ENCODE measurements at places on chromosomes 2 and 18. TPM values are rescaled to one million over a fixed set of nuclear protein-coding genes. Genes with fewer than 3 reads are reported as not detected.

GRCh38 chr18:10122988-10123950 is 209.5 kb downstream of the VAPA start:
- DNase-seq = no peak

GRCh38 chr2:157741819-157742484 is 113.3 kb upstream of the ACVR1C start:
- DNase-seq = no peak

DNA sequence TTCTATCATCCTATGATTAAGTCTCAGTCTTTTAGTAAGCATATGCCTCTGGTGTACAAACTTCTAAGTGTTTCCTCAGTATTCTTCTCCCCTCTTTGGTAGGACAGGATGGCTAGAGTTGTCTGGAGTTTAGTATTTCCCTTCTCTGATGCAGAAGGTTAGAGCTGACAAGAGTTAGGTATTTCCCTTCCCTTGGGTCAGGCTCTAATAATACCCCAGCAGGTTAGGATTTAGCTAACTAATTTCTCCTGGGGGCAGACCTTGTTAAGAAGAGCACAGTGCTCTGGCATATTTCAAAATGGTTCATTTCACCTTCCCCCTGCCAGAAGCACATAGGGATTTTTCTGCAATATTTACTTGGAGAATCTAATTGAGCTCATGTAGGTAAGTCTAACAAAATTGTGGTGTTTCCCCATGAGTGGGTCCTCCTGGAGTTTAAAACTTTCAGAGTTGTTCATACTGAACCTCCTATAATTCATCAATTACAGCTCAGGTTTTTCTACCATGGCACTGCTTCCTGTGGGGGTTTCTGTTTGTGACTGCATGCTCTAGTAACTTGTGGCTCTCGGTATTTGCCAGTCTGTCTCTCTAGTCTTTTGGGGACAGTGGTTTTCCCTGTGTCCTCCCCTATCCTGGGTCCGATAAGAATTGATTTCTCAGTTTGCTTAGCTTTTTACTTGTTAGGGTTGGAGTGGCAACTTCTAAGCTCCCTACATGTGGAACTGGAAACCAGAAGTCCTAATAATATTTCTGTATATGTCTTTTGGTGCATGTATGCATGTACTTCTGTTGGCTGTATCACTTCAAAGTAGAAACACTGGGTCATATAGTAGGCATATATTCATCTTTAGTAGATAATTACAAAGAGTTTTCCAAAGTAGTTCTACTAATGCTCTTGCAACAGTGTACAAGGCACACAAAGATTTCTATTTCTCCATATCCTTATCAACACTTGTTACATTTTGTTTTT is 77.7 kb downstream of the GDF7 start:
- no peak for DNase-seq

GRCh38 chr18:61929881-61930640 is 37.3 kb upstream of the RNF152 start:
- DNase-seq = no peak

DNA sequence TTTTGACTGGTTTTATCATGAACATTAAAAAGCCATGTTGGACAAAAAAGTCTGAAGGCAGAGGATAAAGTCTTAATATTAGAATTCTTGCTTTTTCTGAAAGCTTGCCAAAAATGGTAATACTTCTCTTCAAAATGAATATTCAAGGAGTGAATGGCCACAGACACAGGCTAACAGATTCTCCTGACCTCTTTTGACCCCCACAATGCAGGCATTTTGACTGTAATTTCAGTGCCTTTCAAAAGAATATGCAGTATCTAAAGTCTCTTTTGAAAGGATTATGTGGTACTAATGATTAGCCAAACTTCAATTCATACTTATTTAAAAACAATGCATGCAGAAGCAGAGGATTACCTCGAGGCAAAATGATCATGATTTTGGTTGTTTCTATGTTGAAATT is 557.8 kb upstream of the GCFC2 start:
- DNase-seq = no peak

DNA sequence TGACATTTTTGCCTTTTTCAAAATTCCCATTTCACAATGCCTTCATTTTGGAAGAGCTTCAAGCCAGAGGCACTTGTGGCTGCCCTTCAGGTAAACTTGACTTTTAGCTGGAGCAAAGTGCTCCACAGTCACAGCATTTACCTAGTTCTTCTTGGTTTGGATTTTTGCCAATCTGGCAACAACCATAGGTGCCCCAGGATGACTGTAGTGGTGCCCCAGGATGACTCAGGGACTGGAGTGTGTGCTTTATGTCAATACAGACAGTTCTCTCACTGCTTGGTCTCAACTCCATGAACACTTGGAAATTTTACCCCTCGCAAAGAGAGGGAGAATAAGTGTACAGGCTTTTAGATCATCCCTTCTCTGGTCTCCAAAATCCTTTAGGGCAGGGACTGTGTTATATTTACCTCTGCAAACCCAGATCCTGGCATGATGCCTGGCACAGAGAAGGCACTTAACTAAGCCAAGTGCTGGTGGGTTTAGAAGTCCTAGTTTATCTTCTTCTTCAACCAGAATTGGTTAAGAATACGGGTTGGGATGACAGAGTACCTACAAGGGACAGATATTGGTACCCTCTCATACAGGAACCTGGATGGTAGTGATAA is 15.3 kb upstream of the PTPN4 start:
- DNase-seq = no peak

GRCh38 chr2:231010201-231010730 is 14.3 kb downstream of the SPATA3 start:
- no peak for DNase-seq

- DNase-seq = no peak
Observed at GRCh38 chr2:48397846-48398245, 132.1 kb upstream of the STON1 start.

- no peak for DNase-seq
Observed at GRCh38 chr2:101679037-101679726, 18.3 kb upstream of the MAP4K4 start.

GRCh38 chr18:42264497-42264896 is 309.5 kb downstream of the PIK3C3 start:
- DNase-seq = no peak

- DNase-seq = no peak
Observed at GRCh38 chr18:11432360-11432811, 177.0 kb upstream of the SLC35G4 start.

DNA sequence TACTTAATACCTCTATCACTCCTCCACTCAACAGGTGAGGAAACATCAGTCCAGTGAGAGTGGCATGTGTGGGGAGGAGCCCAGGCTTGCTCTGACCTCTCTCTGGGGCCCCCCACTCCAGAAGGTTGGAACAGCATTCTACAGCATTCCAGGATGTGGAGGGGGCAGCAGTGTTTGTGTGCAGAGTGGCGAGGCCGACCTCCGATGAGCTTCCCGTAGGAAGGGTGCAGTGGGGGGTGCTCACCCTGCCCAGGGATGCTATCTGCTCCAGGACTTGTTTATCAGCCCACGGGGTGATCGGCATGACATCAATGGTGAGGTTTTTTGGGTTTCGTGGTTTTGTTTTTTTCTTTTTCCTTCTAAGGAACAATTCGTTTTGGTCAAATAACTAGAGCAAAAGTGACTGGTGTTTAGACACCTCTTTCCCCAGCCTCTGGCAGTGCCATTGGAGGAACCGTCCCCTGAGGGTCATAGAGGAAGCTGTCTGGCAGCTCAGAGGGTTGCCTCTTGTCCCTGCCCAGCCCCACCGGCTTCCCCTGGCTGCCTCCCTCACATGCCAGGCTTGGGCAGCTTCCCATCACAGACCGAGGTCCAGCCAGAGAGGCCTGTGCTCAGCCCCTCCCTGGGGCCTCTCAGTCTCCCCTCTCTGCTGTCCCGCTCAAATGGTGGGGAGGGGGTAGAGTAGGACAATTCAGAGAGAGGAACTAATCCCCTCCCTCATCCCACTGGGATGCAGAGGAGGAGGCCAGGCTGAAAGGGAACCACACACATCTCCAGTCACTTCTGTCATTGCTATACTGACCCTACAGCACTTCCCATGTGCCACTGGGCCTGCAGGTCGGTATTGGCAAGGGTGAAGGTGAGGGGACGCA is 96.5 kb downstream of the ZFP36L2 start:
- DNase-seq = no peak

GRCh38 chr2:234333168-234334130 is 163.4 kb downstream of the ARL4C start:
- DNase-seq = no peak

DNA sequence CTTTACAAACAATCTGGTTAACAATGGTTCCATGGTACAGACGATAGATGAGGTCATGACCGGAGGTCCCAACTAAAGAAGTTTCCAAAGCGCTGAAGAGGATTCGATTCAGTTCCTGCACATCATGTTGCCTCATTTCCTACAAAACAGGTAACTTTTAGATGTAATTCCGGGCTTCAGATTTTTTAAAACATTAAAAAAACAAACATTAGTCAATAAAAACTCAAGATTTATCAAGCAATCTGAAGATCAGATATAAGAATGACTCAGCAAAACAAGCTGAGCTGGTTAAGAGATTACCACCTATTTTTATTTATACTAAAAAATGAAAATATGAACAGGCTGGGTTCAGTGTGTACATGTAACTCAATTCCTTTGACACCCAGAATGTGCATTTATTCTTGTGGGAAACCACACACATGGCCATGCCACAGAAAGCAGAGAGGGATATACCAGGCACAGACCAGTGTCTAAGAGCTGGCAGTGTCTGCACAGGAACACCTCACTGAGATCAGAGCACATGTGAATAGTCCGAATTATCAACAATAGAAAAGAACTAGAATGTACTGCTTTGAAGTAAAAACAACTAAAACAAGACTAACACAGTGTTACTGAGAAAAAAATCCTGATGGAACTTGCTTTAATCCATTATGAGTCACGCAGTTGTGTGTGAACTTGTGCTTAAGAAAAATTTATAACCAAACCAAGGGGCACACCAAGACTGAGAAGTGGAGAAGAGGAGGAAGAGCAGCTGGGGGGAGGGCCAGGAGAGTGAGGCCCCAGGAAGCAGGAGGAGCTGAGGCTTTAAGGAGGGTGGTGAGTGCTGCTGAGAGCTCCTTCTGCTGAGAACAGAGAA is 9.5 kb downstream of the USP40 start:
- no peak for DNase-seq

GRCh38 chr2:169131587-169132512 is 62.5 kb downstream of the DHRS9 start:
- no peak for DNase-seq

DNA sequence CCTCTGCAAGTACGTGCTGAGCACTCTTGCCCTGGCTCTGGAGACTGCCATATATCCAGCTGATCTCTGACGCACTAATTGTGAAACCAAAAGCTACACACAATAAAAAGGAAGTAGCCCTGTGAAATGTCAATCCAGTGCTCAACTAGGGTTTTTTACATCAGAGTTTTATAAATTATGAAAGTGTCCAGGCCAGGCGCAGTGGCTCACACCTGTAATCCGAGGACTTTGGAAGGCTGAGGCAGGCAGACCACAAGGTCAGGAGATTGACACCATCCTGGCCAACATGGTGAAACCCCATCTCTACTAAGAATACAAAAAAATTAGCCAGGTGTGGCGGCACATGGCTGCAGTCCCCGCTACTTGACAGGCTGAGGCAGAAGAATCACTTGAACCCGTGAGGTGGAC is 24.5 kb upstream of the PEX13 start:
- DNase-seq = no peak

DNA sequence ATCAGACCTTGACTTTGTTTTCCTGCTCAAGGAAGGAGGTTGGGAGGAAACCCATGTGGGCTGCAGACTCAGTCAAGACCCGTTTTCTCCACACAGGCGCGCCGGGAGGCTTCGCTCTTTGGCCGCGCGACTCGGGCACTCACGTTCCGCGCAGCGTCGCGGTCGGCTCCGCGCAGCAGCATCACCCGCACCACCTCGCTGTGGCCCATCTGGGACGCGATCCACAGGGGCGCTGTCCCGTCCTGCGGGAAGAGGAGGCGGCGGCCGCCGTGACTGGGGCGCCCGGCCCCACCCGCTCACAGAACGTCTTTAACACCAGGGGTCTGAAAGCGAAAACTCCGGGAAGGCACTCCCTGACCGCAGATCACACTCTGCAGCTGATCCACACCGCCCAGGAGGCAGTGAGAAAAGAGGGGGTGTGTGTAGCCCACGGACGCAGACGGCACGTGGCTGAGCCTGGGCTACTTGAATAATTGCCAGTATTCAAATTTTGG is 33.1 kb upstream of the NPC1 start:
- DNase-seq = no peak

GRCh38 chr2:45938649-45939511 is 287.4 kb downstream of the PRKCE start:
- DNase-seq = no peak

- DNase-seq = no peak
Observed at GRCh38 chr2:105749583-105750400, 5.1 kb downstream of the NCK2 start.

GRCh38 chr2:203688798-203689197 is 17.6 kb upstream of the CD28 start:
- DNase-seq = no peak

DNA sequence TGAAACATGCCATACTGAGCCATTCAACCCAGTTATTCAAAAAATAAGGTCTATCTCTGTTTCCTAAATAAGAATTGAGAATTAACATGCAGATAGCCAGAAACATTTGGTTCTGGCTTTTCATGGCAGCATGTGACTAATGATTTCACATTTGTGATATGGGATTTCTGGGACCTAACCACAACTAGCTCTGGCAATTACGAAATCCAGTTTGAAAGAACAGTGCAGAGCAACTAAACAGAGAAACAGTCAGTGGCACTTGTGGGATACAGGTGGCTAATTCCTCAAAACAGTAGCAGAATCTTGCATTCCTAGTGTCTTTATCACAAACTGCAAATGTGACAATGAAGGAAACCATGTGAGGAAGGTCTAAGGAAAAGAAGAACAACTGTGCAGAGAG is 637.8 kb upstream of the CHAC2 start:
- no peak for DNase-seq

DNA sequence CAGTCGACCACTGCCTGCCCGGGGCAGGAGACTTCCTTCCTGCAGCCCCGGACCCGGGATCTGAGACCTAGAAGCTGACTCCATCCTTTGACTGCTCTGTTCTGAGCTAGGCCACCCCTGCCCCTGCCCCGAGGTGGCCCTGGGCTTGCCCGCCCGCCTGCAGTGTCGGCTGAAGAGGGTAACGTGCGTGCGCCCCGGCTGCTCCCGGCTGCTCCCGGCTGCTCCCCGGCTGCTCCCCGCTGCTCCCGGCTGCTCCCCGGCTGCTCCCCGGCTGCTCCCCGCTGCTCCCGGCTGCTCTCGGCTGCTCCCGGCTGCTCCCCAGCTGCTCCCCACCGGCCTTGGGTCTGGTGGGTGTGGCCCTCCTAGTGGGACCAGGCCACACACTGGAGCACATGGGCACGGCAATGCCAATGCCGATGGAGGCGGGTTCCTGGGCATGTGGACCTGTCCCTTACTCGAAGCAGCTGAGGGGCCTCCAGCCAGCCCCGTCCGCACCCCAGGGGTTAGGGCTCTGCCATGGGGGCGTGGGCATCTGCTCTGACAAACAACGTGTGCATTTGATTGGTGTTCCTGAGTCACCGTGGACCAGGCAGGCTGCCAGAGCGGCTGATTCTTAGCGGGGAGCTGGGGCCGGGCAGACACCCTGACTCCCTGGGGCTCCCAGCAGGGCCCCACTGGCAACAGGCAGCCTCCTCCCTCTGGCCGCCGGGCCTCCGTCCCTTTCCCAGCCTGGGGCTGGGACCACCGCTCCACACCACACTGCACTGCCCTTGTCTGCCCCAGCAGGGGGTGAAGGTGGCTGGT is 2.0 kb upstream of the GAL3ST2 start:
- DNase-seq = peak; percentile 44

SCN7A gene
- not detected for total RNA-seq

PER2 gene
- 11.5 TPM for total RNA-seq

VRK2 gene
- 6.9 TPM for total RNA-seq

SLC11A1 gene
- not detected for total RNA-seq

POTEE gene
- total RNA-seq = 0.60 TPM

LYPD6B gene
- not detected for total RNA-seq

CPLX4 gene
- total RNA-seq = not detected

IL36A gene
- total RNA-seq = not detected

CYP27C1 gene
- total RNA-seq = not detected

TMEM247 gene
- not detected for total RNA-seq

TTC39C gene
- total RNA-seq = 46.2 TPM

Data from activated naive CD4-positive, alpha-beta T cell treated with anti-CD3 and anti-CD28 coated beads, Interleukin-2, amount 50 U/mL, for 72 hours (primary cell).